ENCODE measurements at places on chromosomes 16 and 17.

DNA sequence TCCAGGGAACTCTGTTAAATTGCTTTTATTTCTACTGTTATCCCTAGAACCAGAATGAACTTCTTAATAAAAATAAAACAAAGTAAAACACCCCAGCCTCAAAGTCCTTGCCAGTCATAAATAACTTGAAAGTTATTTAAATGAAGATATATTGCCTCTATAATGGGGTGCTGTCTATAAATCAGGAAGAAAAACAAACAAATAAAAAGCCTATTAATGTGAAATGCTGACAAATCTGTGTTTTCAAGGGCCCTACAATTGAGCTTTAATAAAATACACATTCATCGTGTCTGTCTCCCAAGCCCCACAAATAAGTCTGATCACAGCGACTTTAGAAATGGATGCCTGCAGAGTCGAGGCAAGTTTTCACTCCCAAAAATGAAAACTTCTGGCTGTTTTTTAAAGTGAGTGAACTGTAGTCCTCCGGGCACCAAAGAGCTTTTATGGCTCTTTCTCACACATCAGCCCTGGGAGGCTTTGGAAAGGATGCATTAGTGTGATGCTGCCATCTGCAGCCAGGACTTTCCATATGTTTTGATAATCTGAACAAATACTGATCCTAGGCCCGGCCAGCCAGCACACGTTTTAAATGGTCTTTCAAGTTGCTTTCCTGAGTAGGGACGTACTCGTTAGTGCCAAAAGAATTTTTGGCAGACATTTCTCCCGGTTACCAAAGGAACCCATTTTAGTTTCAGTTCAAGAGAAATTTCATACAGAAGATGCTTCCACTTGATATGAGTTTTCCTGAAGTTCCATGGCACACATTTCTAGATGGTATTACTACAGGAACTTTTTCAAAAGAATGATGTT is 16.3 kb downstream of the NACA2 start:
- no peak for DNase-seq

DNA sequence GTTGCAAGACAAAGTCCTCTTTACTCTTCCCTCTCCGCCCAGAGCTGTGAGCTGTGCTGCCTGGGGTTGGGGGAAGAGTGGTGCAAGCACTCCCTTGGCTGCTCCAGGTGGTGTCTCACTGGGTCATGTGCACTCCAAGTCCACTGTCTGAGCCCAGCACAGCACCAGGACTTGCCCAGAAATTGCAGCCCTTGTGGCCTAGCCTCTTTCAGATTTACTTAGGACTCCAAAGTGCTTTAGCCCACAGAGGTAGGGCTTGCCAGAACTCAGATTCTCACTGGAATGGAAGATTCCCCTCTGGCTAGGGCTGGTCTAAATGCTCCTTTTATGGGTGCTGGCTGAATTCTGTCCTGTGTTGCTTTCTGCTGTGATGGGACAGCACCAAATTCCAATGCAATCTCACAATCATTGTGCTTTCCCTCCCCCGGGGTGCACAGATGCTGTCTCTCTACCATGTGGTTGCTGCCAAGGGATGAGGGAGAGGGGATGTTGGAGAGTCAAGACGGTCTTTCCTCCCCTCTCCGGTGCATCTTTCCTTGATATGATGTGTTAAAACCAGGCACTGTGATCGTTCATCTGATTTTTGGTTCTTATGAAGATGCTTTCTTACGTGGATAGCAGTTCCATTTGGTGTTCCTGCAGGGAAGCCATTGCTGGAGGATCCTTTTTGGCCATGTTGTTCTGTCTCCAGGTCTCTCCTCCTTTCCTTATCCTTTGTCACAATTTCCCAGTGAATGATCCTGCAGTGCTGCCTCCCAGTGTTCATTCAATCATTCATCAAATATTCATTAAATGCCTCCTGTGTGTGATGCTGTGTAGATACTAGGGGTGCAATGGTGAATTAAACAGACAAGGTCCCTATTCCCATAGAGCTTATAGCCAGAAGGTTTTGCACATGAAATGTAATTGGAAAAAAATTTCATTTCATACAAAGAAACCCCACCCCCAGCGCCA is 216.3 kb downstream of the SPECC1 start:
- DNase-seq, result no peak

DNA sequence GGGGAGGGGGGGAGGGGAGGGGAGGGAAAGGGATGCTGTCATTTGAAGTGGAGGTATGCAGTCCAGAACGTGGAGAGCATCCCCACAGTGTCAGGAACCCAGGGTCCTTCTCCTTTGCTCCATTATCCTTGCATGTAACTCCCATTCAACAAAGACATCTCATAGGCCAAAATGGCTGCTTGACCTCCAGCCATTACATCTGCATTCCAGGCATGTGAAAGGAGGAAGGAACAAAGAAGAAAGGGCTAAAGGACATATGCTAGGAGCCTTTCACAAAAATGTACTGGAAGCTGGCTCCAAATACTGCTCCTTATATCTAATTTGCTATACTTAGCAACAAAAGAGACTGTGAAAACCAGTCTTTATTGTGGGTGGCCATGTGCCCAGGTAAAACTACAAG is 87.0 kb upstream of the CRHR1 start:
- DNase-seq, result no peak

DNA sequence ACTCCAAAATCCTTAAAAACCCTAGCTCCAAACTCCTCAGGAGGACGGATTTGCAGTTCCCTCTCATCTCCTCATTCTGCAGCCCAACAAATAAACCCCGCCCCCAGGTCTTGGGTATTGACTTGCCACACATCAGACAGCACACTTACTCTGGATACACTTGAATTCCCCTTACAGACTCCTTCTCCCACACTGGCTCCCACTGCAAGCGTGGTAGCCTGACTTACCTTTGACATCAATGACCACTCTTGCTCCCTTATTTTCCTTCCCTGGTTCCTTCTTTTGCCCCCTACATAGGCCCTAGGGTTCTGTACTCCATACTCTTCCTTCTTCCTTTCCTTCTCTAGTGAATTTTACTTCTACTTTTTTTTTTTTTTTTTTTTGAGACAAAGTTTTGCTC is 7.5 kb downstream of the RFFL start:
- DNase-seq, result no peak

GRCh38 chr16:2979669-2980226 is 498 bp downstream of the PKMYT1 start:
- no peak for DNase-seq
